ENCODE measurements at places on chromosomes 7 and 10. TPM values are rescaled to one million over a fixed set of nuclear protein-coding genes. Genes with fewer than 3 reads are reported as not detected.
A peak's percentile ranks its signal among the peaks of the same experiment; 100 is the strongest.

The TAS2R60 gene
- not detected for total RNA-seq

The ZNF277 gene
- 49.3 TPM for total RNA-seq

The LRGUK gene
- 0.71 TPM for total RNA-seq

The MKX gene
- 34.9 TPM for total RNA-seq

The CRHR2 gene
- total RNA-seq: not detected

The C10orf53 gene
- total RNA-seq: not detected

The UNCX gene
- total RNA-seq: not detected

The SNCG gene
- total RNA-seq: 24.2 TPM

The UTF1 gene
- total RNA-seq: not detected

The DNAH11 gene
- under 0.01 TPM for total RNA-seq

DNA sequence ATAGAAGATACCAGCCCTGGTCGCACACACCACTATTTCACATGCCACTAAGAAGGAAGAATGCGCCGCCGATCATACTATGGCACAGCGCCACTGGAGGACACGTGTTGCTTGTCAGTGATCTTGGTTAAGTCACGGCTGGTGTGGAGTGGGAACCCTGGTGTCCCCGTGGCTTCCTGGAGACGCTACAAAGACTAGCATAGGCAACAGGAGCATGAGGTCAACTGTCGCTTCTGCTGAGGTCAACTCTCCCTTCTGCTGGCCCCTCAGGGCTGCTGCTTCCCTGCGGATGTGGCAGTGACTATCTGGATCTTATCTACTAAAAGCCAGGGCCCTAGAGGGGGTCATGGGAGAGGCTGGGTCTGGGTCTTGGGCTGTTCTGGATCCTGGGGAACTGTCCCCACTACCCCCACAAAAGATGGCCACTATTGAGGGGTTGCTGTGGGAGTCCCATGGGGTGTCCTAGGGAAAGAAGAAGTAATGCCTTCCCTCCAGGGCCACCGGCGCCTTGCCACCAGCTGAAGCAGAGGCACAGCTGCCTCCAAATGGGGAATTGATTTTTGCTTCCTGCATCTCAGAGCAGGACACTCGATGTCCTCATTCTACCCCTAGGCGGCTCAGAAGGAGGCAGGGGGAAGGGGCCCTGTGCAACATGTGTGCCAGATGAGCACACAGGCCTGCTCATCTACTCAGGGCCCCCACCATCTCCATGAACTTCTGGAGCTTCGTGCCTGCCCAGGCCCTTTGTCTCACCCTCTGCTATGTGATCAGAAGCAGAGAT lies 76.6 kb upstream of the PPIF start:
- H3K27me3 ChIP-seq: no peaks in the 10 kb centered on the region
- H3K27ac ChIP-seq: peak overlapping the region; percentile 9
- no peak overlapping the region for H3K4me3 ChIP-seq
- no peaks in the 10 kb centered on the region for H3K4me1 ChIP-seq

DNA sequence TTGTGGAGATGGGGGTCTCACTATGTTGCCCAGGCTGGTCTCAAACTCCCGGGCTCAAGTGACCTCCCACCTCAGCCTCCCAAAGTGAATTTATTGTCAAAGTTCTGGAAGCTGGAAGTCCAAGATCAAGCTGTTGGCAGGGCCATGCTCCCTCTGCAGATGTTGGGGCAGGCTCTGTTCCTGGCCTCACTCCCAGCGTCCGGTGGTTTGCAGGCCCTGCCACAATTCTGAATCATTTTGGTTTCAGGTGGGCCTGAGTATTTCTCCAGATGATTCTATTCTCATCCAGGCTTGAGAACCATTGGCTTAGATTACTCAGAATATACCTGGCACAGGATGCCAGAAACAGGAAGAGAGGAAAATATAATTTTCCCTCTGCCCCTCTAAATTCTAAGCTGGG lies 737.4 kb downstream of the TNS3 start:
- H3K27me3 ChIP-seq: no peaks in the 10 kb centered on the region
- no peaks in the 10 kb centered on the region for H3K4me1 ChIP-seq
- H3K36me3 ChIP-seq: no peaks in the 10 kb centered on the region

GRCh38 chr10:69332278-69333010 lies 54.1 kb downstream of the HK1 start:
- no peak for DNase-seq
- peak overlapping the region; percentile 91 for H3K27ac ChIP-seq
- no peaks in the 10 kb centered on the region for H3K36me3 ChIP-seq
- H3K27me3 ChIP-seq: no peaks in the 10 kb centered on the region
- no peak overlapping the region for H3K4me3 ChIP-seq
- H3K4me1 ChIP-seq: peaks cover 78% of the 10 kb centered on the region

GRCh38 chr7:82443036-82443546 lies 486 bp downstream of the CACNA2D1 start:
- H3K4me1 ChIP-seq: peaks cover 3% of the 10 kb centered on the region
- peak overlapping the region; percentile 95 for H3K27ac ChIP-seq
- peak overlapping the region; percentile 92 for H3K4me3 ChIP-seq
- H3K36me3 ChIP-seq: no peaks in the 10 kb centered on the region
- peak; percentile 67 for DNase-seq
- H3K27me3 ChIP-seq: no peaks in the 10 kb centered on the region

DNA sequence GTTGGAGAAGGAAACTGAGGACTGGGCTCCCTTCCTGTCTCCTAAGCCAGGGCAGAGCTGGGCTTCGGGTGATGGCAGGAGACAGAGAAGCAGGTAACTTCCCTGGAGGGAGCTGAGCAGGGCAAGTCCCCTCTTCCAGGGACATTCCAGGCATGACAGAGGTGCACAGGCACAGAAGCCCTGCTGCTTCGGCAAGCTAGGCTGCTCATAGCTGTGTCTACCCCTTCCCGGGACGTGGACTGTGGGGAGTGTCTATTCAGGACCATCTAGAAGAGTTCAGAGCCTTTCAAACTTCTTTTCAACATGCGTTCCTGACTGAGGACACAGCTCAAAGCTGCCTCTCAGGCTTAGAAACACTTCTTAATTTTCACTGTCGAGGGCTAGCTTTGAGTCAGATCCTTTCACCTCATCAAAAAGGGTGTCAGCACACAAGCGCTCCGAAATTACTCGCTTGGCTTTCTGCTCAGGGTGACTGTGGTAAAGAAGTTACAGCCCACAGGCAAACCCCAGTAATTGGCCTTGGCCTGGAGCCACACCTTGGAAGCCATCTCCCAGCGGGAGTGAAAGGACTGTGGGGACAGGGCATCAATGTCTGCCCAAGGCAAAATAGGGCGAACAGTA lies 63.7 kb upstream of the STEAP1B start:
- H3K4me1 ChIP-seq: peaks cover 15% of the 10 kb centered on the region
- no peak for DNase-seq
- H3K4me3 ChIP-seq: no peak overlapping the region
- H3K27ac ChIP-seq: no peak overlapping the region
- H3K36me3 ChIP-seq: no peaks in the 10 kb centered on the region
- H3K27me3 ChIP-seq: no peaks in the 10 kb centered on the region

DNA sequence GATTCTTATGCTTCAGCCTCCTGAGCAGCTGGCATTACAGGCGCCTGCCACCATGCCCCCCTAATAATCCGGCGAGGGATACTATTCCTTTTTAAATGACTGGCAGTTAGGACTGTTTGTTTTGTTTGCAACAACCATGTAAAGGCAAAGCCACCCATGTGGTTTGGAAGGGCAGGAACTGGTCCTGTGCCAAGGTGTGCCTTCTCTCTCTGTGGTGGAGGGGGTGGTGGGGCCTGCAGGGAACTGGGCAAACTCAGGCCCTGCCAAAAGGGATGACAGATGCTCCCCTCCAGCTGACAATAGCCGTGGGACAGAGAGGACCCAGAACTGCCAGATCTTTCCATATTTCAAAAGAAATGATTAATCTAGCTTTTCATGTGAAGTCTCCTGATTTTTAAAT lies 23.5 kb upstream of the WAPL start:
- H3K27me3 ChIP-seq: no peaks in the 10 kb centered on the region
- H3K4me3 ChIP-seq: no peak overlapping the region
- no peak for DNase-seq
- H3K36me3 ChIP-seq: no peaks in the 10 kb centered on the region

DNA sequence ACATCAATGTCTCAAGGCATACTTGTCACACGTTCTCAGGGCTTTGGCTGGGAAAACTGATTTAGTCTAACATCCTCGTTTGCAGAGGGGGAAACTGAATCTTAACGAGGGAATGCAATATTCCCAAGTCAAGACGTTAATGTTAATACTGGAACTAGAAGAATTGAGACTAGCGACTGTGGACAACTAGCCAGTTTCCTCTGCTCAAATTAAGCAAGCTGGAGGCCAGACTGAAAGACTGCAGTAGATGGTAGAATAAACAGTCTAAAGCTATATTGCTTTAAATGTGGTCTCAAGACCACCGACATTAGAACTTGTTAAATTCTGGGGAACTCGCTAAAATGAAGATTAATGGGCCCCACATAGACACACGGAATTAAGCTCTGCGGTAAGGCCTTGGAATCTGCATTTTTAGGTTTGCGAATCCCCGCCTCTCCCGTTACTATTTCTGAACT lies 639 bp upstream of the TFAM start:
- H3K4me3 ChIP-seq: peak overlapping the region; percentile 90
- no peaks in the 10 kb centered on the region for H3K4me1 ChIP-seq
- H3K36me3 ChIP-seq: peaks cover 2% of the 10 kb centered on the region
- DNase-seq: no peak
- no peaks in the 10 kb centered on the region for H3K27me3 ChIP-seq

DNA sequence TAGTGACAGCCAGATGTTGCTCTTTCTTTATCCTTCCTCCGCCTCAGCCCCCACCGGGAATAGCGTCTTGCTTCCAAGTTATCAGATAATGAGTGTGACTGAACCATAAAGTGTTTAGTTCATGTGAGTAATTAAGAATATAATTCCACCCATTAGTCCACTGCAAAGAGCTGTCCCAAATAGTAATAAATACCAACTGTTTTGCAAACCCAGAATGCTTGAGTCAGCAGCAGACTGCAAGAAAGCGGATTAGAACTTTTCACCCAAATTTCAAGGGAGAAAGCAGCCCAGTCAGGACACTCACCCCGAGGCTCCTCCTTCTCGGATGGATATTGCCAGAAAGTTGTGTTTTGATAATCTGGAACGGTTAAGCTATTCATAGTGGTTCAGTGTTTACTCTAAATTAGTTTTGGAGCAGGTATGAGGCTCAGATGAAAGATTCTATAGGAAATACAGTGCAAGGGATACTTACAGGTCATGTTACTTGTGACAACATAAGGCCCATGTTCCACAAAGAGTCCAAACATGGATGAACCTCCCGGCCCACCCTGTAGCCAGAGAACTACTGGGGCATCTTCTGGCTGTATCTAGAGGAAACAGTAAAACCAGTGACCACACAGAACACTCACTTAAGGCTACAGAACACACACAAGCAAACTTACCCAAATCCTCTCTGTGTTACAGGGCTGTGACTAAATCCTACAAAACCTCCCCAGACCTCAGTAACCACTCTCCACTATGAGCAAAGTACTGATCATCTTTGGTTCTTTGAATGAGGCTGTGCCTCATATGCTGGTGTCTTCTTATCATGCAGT lies 50.5 kb downstream of the CPVL start:
- no peak for DNase-seq
- H3K4me1 ChIP-seq: no peaks in the 10 kb centered on the region

GRCh38 chr7:2572101-2572842 lies 13.5 kb downstream of the IQCE start:
- H3K4me1 ChIP-seq: peaks cover 8% of the 10 kb centered on the region
- H3K27ac ChIP-seq: no peak overlapping the region
- DNase-seq: no peak
- H3K27me3 ChIP-seq: no peaks in the 10 kb centered on the region

GRCh38 chr7:22190736-22191135 lies 166.2 kb downstream of the RAPGEF5 start:
- no peaks in the 10 kb centered on the region for H3K36me3 ChIP-seq
- H3K4me3 ChIP-seq: no peak overlapping the region
- no peak for DNase-seq
- no peaks in the 10 kb centered on the region for H3K27me3 ChIP-seq

- no peaks in the 10 kb centered on the region for H3K27me3 ChIP-seq
- H3K4me3 ChIP-seq: no peak overlapping the region
- H3K4me1 ChIP-seq: peaks cover 34% of the 10 kb centered on the region
- no peak overlapping the region for H3K27ac ChIP-seq
These were observed 22.0 kb upstream of the EEPD1 start for GRCh38 chr7:36131026-36131425.

DNA sequence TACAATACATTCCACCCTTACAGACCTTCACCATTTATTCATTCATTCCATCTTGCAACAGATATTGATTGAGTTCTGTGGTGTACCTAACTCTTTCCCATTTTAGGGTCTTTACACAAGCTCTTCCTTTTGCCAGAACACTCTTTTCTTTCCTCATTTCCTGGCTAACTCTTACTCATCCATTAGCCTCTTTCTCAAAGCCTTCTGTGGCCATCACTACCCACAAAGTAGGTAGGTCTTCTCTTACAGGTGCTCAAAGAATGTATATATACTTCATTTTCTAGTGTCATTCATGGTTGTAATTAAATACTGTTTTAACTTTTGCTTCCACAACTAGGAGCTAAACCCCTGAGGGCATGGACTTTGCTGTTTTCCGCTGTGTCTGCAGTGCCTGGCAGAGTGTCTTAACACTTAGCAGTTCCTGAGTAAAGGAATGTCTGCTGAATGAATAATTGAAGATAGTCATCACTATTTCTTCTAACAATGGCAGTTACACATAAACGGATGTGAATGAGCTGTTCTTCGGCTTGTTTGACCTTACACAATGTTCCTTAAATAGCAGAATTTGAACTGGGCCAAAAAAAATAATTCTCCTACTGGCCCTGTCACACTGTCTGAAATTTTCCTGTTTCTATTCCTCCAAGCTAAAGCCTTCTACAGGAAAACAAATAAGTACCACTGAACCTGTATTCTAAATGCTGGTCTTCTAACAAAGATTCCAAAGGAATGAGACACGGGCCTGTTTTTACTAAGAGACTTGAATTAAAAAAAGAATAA lies 15.1 kb downstream of the BCAP29 start:
- no peak for DNase-seq
- H3K27ac ChIP-seq: peak overlapping the region; percentile 10
- H3K36me3 ChIP-seq: peaks cover 3% of the 10 kb centered on the region
- no peak overlapping the region for H3K4me3 ChIP-seq
- H3K4me1 ChIP-seq: peaks cover 46% of the 10 kb centered on the region

GRCh38 chr7:42736931-42737330 lies 174.9 kb downstream of the C7orf25 start:
- no peaks in the 10 kb centered on the region for H3K4me1 ChIP-seq
- no peaks in the 10 kb centered on the region for H3K36me3 ChIP-seq

GRCh38 chr10:89563861-89564478 lies 28.6 kb upstream of the SLC16A12 start:
- no peaks in the 10 kb centered on the region for H3K36me3 ChIP-seq
- H3K4me1 ChIP-seq: no peaks in the 10 kb centered on the region
- H3K4me3 ChIP-seq: no peak overlapping the region
- H3K27ac ChIP-seq: no peak overlapping the region
- no peaks in the 10 kb centered on the region for H3K27me3 ChIP-seq

- no peak overlapping the region for H3K27ac ChIP-seq
- no peaks in the 10 kb centered on the region for H3K36me3 ChIP-seq
- no peaks in the 10 kb centered on the region for H3K4me1 ChIP-seq
- H3K4me3 ChIP-seq: no peak overlapping the region
These were observed 48.6 kb upstream of the CNPY1 start for GRCh38 chr7:155594961-155595366.

GRCh38 chr7:53609185-53609584 lies 573.8 kb downstream of the POM121L12 start:
- DNase-seq: no peak
- no peaks in the 10 kb centered on the region for H3K27me3 ChIP-seq
- H3K36me3 ChIP-seq: no peaks in the 10 kb centered on the region
- H3K4me3 ChIP-seq: no peak overlapping the region
- no peaks in the 10 kb centered on the region for H3K4me1 ChIP-seq

Data from sigmoid colon (tissue), 7 donors.